ENCODE measurements at places on chromosomes 7 and 10.
A peak's percentile ranks its signal among the peaks of the same experiment; 100 is the strongest.

GRCh38 chr10:72219235-72219814, 3.2 kb upstream of the ASCC1 start:
- no peak for DNase-seq

GRCh38 chr7:73699370-73700068, 16.1 kb downstream of the BUD23 start:
- DNase-seq, result no peak

GRCh38 chr7:92448205-92448747, 994 bp downstream of the GATAD1 start:
- DNase-seq, result peak; percentile 52

GRCh38 chr7:46192271-46192670, 271.2 kb upstream of the IGFBP3 start:
- no peak for DNase-seq

GRCh38 chr7:117024811-117025210, 71.5 kb downstream of the ST7 start:
- no peak for DNase-seq

- DNase-seq, result no peak
Measured at GRCh38 chr10:62652114-62652513, 152.4 kb upstream of the ADO start.

DNA sequence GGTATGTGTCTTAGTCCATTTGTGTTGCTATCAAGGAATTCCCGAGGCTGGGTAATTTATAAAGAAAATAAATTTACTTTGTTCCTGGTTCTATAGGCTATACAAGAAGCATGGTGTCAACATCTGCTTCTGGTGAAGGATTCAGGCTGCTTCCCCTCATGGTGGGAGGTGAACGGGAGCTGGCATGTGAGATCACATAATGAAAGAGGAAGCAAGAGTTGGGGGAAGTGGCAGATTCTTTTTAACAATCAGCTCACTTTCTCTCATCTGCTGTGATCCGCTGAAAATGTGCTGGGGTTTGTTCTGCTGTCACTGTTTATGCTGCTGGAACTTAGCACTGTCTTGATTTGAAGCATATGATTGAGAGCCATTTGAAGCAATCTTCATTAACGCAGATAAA, 730.0 kb upstream of the SORCS1 start:
- no peak for DNase-seq

GRCh38 chr10:95963202-95963990, 55.6 kb downstream of the CC2D2B start:
- no peak for DNase-seq

DNA sequence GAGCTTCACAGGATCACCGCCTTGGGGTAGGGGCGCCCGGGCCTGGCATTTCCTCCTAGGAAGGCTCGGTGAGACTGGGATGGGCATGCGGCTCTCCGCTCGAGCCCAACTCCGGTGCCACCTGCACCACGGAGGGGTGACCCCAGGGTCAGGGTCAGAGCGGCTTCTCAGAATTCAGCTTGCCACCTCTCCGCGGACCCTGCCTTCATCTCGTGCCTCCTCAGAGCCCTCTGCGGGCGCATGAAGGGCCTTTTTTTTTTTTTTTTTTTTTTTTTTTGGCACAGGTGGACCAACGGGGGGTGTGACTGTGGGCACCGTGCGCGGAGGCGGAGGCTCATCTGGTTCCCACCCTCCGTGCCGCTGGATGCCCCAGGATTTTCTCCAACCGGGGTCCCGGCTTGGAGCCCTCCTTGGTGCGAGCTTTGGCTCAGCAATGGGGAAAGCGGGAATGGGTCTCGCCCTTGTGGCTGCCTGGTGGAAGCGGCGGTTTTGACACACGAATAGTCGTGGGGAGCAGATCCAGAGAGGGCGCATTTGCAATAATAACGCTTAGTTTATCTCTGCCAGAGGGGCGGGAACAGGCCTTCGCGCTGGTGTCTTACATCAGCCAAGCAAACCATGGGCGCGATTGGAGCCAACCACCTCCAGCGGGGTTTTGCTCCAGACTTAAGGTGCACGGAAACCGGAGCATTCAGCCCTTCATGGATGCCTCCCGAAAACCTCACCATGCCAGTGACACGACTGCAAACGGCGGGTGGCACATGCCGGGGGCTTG, 5.0 kb upstream of the TNRC18 start:
- DNase-seq, result no peak

- no peak for DNase-seq
Measured at GRCh38 chr7:91852263-91852741, 28.2 kb downstream of the MTERF1 start.
